DMS 273 treated with DMSO at 0.1 percent for 48 hours (cell line): ENCODE measurements at places on chromosomes 7 and 10.

GRCh38 chr10:117621196-117621595, 78.7 kb downstream of the EMX2 start:
- no peak for DNase-seq

GRCh38 chr7:15821484-15822427, 135.3 kb upstream of the MEOX2 start:
- no peak for DNase-seq

DNA sequence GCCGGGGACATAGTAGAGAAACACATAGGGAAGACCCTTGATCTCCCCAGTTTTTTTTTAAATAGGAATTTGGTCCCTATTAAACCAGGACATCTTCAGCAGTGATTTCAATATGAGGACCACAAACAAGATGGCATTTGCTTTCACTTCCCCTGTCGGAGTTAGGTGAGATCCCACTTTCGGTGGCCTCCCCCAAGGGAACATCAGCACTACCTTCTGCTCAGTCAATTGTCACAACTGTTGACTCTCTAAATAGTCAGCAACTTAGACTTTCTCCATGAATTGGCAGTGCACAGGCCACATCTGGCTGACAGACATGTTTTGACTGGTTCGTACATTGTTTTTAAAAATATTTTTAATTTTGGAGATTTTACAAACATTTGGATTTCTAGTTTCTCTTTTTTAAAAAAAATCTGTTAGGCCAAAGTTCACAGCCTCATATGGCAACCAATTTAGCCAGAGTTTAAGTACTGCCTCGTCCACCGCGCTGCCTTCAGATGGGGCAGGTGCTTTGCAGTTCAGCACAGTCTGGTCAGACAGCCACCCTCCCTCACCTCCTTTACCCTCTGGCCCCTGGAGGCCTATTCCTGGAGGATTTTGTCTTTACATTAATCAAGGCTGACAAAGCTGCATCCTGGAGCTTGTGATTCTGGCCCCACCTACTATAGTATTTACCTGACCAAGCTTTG, 139.2 kb upstream of the PRR15 start:
- no peak for DNase-seq

DNA sequence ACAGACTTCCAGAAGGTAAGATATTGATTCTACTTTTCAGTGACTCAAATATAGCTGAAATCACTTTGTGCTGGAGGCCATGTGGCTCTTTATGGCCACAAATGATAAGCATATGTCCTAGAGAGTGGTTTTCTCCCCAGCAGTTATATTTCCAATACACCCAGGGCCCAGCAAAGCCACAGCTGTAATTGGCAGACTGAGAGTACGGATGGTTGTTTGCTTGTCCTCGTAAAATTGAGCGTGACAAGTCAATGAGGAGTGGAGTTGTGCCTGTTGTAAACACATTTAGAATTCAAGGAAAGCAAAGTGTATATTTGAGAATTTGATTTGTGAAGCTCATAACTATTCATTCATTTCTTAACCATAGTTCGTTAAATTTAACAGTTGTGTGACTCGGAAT, 201.8 kb downstream of the LHFPL3 start:
- DNase-seq = no peak

DNA sequence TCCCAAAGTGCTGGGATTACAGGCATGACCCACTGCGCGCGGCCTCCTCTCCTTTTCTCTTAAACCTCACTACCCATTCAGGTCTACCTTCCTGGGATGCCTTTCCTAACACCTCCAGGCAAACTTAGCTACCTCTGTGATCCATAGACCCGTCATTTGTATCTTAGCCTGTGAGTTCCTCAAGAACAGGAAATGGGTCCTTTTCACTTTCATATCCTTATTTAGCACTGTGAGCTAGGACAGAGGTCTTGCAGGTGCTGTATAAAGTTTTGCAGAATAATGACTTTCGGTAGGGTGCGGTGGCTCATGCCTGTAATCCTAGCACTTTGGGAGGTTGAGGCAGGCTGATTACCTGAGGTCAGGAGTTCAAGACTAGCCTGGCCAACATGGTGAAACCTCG, 215.7 kb downstream of the RELN start:
- DNase-seq = no peak

- DNase-seq = no peak
Measured at GRCh38 chr10:114307731-114308130, 68.7 kb downstream of the VWA2 start.

DNA sequence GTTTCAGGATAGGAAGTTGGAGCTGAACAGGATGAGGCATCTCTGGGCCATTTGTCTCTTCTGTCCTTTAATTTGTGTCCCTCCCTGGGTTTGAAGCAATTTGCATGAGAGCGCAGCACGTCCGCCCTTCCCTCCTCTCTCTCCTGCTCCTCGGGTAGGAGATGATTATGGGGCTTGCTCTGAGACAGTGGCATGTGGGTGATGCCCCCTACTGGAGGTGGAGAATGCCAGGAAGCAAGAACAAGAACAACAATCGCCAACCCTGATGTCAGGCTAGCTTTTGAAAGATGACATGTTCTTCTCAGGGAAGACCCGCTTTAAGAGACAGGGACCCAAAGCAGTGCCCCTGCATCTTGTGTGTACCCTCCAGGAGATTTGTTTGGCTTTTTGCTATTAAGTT, 63.9 kb upstream of the LOXL4 start:
- no peak for DNase-seq

GRCh38 chr7:88185650-88186049, 34.2 kb downstream of the SRI start:
- no peak for DNase-seq

GRCh38 chr7:106309362-106309761, 24.6 kb upstream of the NAMPT start:
- no peak for DNase-seq

DNA sequence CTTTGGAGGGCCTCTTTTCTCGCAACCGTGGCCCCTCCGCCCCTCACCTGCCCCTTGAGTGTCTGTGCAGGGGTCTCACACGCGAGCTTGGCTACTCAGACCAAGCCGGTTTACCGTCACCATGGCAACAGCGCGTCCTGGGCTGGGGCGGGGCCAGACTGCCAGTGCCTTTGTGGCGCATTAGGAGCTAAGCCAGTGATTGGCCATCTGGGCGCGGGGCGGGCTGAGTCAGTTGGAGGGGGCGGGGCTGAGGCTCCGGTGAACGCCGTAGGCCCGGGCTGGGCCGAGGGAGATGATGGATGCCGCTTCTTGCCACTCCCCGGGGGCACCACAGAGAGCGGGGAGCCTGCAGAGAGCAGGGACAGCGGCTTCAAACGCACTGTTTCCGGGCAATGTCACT, 48.7 kb upstream of the FXYD4 start:
- peak; percentile 57 for DNase-seq

DNA sequence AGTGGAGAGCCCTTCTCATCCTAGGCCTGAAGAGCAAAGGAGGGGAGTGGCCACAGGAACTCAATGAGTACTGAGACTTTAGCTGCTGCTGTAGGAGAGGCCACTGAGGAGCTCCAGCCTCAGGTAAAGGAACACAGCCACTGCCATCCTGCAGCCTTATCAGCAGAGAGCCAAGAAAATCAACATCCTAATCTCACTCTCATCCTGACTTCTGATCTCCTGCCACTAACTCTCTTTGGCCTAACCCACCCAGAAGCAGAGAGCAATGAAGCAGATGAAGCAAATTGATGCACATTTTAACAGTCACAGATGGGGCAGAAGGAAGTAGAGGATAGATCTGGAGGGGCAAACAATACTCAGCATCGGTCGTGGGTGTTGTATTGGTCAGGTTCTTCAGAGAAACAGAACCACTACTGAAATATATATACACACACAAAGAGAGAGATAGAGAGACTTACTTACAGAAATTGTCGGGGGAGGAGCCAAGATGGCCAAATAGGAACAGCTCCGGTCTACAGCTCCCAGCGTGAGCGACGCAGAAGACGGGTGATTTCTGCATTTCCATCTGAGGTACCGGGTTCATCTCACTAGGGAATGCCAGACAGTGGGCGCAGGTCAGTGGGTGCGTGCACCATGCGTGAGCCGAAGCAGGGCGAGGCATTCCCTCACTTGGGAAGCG, 297.6 kb downstream of the MTERF1 start:
- no peak for DNase-seq

DNA sequence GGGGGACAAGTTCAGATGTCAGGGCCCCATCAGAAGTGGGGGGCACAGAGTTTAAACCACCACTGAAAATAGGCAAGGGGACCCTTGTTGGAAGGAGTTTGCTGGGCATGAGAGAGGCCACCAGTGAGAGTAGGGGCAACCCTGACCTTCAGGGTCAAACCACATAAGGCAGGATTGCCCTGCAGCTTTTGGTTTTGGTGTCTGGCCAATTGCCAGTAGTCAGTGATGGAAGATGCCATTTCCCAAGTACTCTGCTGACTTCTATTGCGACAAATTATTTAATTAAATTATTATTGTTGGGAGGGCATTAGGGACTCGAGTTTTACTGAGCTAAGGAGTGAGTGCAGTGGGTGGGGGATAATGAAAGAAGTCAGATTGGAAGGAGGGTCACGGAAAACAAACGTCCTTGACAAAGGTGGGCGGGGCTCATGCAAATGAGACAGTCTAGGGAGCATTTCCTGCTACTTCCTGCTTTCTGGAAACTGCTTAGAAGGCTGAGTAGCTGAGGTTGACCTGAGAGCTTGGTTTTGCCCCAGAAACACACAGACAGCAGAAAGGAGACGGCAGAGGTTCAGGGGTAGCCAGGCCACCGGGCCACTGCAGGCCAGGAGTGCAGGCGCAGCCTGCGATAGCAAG, 74.2 kb upstream of the ANLN start:
- no peak for DNase-seq

DNA sequence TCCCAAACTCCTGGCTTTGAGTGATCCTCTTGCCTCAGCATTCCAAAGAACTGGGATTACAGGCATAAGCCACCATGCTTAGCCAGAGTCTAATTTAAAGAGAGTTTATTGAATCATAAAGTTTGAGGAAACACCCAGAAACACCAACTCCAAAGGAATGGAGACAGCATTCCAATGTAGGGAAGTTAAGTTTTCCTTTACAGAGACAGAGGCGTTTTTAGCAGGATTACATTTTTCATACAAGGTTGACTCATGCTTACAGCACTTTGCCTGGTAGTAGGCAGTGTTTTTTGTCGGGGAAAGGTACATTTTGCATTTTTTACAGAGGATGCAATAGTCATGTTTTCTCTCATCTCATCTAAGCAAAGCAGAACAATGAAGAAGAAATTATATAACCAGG, 18.9 kb upstream of the OPN4 start:
- DNase-seq = no peak

DNA sequence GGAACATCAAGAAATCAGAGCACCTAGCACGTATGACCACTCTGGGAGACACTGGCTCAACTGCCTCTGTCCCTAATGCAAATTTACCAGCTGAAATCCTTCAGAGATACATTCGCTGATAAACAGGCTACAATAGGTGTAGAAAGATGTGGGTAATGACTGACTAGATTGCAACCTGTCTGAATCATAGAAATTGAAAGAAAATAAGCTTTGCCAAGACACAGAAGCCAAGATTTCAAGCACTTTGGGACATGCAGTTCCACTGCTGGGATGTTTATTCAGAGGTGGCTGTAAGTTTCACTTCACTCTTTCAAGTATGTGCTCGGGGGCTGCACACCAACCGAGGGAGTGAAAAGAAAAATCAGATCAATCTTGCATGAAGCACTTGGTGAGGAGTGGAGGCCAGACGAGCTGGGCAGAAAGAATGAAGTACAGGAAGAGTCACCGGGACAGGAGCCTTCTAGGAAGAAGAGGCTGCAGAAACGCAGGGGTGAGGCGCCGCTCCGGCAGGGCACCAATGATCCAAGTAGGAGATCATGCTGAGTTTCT, 276.7 kb downstream of the PARD3 start:
- DNase-seq = no peak

DNA sequence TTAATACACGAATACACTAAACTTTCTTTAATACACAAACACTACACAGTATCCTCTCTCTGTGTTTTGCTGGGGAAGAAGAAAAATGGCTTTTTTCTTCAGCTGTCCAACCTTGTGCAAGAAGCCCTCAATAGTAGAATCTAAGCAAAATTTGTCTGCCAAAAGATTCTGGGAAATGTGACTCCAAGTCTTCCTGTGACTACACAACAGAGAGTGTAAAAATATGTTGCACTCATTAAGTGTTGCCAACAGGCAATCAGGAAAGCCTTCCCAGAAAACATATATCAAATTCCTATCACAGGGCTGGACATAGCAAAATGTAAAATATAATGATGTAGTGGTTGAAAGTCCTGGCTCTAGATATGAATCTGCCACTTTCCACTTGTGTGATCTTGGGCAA, 825.1 kb upstream of the ZWINT start:
- no peak for DNase-seq

DNA sequence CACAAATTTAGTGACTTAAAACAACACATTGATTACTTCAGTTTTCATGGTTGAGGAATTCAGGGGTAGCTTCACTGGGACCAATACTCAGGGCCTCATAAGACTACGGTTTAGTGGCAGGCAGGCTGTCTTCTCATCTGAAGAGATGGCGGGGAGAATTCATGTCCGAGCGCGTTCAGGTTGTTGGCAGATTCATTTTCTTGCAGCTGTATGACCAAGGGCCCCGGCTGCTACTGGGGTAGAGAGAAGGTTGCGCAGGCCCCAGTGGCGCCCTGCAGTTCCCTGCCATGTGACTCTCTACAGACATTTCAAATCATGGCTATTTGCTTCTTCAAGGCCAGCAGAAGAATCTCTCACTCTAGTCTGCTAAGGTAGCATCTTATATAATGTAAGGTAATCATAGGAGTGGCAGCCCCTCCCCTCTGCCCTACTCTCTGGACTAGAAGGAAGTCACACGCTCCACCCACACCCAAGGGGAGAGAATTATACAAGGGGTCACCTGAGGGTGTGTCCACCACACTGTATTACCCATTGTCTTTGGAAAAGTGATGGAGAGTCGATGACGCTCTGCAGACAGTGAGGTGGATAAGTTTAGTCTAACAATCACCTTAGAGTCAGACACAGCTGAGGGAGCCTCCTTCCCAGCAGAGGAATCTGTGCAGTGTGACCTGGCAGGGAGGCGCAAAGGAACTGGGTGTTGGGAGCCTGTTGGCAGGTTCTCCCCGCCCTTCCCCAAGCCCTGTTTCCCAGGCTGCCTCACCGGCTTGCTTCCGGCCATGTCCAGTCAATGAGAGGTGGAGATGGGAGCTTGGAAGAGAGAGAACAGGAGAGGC, 35.7 kb upstream of the PLEKHA1 start:
- no peak for DNase-seq

DNA sequence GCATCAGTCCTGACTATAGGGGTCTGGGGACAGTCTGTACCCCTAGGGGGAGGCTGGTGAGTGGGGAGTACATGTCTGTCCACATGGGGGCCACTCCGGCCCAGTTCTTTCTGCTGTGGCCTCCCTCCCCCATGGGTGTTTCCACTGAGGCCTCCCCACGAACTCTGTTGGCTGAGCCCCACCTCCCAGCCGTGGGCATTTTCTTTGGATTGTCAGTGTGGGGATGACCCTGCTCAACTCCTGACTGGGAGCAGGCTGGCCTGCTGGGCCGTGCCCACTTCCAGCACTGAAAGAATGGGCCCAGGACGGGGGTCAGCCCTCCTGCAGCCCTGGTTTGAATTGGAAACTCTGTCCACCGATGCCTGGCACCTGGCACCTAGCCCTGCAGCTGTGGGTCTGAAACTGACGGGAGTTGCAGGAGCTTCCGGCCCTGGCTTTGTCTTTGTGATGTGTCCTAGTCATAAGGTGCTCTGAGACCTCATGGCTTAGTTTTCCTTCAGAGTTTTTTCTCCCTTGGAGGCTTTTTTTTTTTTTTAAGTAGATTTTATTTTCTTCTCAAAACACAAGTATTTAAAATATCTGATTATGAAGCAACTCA, 46.5 kb downstream of the LHPP start:
- no peak for DNase-seq
